ENCODE measurements at places on chromosomes 11 and 22.

DNA sequence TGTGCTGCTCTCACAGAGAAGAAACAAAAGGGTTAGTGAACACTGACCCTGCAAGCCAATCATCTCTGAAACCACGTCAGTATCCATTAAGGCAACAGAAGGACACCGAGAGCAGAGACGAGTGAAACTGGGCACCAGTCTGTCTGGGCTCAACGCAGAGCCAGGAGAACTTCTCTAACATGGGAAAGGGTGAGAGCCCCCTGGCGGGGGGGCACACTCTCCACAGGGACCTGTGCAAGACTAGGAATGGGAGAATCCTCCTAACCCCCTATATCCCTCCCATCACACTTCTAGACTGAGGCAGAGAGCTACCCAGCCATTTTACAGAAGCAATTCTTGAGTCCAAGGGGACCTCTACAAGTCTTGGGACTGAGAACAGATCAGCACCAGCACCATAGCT is 285.8 kb downstream of the SOX6 start:
- no peak for DNase-seq

GRCh38 chr11:22711071-22711770 is 44.8 kb downstream of the GAS2 start:
- DNase-seq = no peak

GRCh38 chr22:46408568-46409506 is 73.3 kb downstream of the TRMU start:
- no peak for DNase-seq

DNA sequence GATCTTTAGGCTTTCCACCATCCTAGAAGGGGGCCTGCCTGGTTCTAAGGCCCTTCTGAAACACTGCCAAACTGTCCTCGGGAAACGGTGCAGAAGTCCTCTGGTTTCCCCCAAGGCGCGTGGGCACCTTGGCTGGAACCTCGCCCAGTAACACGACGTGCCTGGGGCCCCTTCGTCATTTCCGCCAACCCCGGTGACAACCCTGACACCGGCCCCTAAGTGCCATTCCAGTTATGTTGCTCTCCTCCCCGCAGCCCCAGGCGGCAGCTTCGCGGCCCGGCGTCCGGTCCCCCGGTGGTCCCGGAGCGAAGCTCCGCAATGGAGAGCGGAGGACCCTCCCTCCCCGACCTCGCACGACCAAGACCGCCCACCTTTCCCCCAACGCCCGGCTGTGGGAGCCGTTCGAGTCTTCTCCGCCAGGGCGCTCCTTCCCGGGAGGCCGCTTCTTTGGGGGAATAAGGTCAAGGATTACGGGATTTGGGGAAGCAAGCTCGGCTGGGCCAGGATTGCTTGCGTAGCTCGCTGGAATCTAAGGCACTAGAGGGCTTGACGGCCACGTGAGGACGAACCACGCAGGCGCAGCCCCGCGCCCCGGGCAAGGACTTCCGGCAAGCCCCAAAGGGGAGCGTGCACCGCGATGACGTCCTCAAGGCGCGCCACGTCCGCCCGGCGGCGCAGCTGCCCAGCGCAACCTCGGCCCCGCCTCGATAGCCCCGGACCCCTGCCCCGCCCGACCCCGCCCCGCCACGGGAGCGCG is 626 bp downstream of the RNH1 start:
- peak; percentile 76 for DNase-seq

DNA sequence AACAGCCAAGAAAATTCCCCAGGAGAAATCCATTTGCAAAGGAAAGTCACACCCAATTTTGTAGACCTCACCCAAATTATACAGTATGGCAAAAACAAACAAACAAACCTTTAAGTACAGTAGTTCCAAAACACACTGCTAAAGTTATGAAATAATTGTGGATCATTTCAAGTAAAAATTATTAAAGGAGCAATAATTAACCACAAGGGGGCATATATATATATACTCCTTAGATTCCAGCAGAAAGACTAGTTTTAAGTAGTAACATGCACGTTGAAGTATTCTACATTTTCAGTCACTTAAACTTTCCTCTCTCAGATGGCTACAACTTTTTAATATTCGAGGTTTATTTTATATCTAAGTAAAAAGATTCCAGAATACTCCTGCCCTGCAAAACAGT is 26.8 kb downstream of the RNF141 start:
- no peak for DNase-seq

DNA sequence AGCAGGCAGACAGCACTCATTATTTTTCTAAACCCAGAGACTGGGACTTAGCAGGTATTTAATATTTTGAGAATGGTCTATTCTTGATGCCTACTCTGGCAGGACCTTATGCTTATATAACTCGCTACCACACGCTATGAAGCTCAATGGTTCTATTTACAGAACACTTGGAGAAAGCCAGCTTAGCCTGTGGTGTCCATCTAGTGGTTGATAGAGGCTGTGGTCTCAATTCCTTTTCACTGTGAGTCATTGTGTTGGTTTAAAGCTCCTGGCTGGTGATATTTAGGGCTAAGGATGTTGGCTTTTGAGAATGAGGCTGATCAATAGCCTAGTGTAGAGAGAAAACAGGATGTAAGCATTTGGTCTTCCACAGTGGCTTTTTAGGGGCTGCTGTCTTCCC is 206.4 kb downstream of the DBX1 start:
- no peak for DNase-seq

GRCh38 chr11:118142809-118143208 is 9.8 kb downstream of the SCN4B start:
- no peak for DNase-seq

- DNase-seq = no peak
Observed at GRCh38 chr11:2186669-2187279, 15.2 kb upstream of the TH start.

DNA sequence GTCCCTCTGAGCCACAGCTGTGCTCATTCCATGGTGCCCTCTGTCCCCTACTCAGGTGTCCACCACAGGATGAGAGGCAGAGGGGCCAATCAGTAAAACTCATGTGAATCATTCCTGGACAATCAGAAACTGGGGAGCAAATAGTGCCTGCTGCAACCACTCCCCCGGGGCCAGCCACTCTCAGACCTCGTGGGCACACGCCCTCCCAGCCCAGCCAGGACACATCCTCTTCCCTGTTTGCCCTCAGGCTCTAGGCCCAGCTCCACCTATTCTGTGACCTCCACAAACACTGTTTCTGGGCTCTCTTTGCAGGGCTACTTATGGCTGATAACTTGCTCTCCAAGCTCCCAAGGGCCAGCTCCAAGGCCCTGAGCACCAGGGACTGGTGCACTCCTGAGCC is 14.0 kb upstream of the KCTD14 start:
- DNase-seq = no peak

GRCh38 chr11:131845255-131845654 is 474.8 kb downstream of the NTM start:
- no peak for DNase-seq

All from GOT3 (cell line).